ENCODE measurements at places on chromosomes 12 and 14.

DNA sequence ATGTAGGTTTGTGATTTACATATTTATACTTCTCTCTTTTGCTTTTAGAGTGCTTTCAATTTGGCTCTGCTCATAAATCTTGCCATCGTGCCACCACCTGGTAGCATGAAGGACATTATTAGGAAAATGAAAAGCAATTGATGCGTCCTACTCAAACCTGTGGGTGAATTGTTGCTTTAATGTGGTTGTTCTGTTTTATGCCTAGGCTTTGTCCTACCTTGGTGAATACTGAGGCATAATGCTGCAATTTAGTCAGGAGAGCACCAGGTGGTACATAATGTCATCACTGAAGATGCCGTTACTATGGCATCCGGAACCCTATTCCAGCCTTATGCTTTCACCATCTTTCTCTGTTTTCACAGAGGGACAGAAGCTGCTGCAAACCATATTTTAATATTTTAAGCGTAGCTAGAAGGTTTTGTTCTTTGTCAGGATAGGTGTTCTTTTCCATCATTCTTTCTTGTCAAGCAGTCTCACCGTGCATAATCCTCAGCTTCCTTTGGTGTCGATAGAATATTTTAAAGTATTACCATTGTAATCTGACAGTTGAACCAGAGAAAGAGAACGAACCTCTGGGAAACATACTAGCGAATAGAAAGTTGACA lies 68.5 kb upstream of the PKP2 start:
- no peak for DNase-seq

DNA sequence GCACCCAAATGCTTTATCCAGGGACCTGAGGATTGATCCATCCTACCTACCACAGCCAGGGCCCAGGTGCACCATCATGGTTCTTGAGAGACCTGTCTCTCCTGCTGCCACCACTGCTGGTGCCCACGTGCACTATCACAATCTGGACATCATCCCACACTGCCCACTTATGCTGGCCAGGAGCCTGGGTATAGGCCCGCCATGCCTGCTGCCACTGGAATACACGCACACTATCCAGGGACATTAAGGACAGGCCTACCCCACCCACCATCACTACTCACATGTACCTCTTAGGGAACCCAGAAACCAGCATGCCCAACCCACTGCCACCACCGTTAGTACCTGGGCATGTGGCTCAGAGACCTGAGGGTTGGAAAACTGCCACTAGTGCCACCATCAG lies 207.7 kb downstream of the NELL2 start:
- no peak for DNase-seq

DNA sequence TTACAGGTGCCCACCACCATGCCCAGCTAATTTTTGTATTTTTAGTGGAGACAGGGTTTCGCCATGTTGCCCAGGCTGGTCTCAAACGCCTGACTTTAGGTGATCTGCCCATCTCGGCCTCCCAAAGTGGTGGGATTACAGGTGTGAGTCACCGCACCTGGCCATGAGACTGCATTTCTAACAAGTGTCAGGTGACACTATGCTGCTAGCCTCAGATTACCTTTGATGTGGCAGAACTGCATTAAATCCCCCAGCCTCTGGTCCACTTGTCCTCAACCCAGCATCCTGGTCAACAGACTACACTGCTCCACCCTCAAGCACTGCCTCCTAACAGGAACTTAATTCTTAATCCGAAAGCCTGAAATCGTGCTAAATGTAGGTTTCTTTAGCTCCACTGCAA lies 13.1 kb downstream of the LGMN start:
- DNase-seq, result no peak

- DNase-seq, result no peak
These were observed 30.8 kb downstream of the BTG1 start for GRCh38 chr12:92114834-92115233.

- no peak for DNase-seq
These were observed 499 bp upstream of the PRKAG1 start for GRCh38 chr12:49019120-49019430.

DNA sequence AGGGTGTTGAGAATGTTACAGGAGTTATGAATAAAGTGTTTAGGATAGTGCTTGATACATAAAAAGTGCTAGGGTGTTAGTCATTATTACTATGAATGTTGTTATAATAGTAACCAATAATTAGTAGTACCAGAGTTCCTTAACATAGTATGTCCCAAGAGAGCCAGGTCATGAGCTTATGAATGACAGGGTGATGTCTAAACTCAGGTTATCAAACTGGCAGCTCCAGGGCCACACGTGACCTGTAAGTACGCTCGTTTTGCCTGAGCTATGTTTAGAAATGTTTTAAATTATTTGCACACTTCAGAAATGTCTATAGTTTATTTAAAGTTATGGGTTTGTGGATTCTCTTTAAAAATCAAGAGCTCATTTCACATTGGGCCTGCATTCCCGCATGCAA lies 14.1 kb upstream of the GRIP1 start:
- DNase-seq, result no peak

GRCh38 chr14:31947680-31948595 lies 129.2 kb upstream of the ARHGAP5 start:
- DNase-seq, result no peak

DNA sequence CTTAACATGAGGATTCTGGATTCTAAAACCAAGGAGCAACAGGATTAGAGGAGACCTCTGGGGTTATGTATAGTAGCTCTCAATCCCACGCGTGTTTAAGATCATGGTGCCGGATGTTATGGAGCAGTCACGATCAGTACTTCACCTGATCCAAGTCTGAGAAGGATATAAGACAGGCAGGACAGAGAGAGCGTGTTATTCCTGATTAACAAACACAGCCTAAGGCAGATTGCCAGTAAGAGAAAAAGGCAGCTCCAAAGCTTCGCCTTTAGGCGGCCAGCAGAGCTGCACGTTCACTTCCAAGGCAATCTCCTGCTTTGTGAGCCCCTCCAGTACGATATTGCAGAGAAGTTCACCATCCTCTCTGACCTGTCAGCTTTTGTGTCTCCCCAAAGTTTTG lies 5.5 kb downstream of the SETD3 start:
- no peak for DNase-seq

- no peak for DNase-seq
These were observed 387 bp downstream of the LRRC9 start for GRCh38 chr14:59920378-59920683.

DNA sequence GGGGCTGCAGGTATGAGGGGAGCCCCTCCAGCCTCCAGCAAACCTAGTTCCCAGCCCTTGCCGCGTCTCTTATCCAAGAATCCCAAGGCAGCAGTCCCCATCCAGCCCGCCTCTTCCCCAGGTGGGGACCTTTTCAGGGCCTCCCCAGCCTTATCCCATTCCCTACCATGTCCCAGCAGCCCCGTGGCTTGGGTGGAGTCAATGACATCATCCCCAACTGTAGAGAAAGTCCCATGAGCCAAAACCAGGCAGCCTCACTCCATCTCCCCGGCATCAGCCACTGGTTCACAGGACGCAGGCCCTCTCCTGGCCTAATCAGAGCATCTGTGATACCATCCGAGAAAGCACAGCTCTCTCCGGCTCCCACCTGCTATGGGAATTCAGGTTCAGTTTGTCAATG lies 131.0 kb downstream of the NCOR2 start:
- DNase-seq, result no peak

DNA sequence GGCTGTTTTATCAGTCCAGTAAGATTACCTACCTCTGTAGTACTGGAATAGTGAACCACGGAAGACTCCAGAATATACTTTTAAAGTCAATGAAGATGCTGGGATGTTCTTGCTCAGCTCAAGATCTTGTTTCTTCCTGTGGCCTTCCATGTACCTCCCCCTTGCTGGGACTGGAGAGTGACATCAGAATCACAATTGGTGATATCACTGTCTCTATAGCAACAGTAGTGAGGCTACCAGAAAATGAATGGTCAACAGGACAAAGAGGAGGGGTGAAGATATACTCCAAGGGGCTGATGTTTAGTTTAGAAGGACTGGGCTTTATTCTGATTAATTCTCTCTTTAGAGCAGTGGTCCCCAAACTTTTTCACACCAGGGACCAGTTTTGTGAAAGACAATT lies 3.8 kb downstream of the AKAP3 start:
- no peak for DNase-seq
